ENCODE measurements at places on chromosomes 2 and 18.

DNA sequence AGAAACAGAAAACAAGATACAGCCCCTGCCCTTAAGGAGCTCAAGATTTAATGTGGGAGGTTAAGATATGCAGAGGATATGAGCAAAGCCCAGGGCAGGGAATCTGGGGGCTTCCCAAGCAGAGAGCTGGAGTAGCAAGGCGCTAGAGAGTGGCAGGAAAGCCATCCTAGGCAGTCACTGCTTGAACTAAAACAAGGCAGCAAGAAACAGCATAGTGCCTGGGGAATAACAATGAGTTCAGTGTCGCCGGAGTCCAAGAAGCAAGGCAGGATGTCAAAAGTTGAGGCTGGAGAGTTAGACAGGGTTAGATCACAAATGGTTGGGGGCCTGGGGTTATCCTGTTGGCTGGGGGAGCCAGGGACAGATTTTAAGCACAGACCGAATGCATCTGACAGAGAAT, 24.6 kb downstream of the CDH2 start:
- no peak for DNase-seq

DNA sequence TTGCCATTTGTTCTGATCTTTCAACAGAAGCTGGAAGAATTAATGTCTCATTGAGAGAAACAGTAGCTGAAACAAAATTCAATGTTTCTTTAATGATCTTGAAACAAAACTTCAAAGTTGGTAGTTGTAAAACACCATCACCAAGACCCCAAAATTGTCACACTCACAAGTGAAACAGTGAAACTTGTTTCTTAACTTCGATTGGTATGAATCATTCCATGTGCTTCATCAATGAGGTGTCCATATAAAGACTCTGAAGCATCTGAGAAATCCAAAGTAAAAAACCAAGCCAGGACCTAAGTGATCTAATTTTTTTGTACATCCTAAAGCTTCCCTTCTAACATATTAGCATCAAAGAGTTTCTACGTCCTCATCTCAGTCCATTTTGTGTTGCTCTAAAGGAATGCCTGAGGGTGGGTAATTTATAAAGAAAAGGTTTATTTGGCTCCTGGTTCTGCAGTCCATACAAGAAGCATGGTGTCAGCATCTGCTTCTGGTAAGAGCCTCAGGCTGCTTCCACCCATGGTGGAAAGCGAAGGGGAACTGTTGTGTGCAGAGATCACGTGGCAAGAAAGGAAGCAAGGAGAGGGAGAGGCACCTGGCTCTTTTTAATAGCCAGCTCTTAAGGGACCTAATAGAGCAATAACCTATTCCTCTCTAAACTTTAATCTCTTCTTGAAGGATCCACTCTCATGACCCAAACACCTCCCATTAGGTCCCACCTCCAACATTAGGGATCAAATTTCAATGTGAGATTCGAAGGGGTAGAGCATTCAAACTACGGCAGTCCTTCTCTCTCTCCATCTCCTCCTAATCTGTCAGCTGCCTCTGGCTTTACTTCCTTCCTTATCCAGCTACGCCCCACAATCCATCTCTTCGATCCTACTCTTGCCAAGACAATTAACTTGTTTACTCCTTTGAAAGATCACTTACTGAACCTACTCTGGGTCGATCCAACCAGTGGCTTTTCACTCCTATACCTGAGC, 20.7 kb upstream of the TLK1 start:
- DNase-seq: no peak

GRCh38 chr2:162773352-162773751, 65.2 kb downstream of the KCNH7 start:
- DNase-seq: no peak

DNA sequence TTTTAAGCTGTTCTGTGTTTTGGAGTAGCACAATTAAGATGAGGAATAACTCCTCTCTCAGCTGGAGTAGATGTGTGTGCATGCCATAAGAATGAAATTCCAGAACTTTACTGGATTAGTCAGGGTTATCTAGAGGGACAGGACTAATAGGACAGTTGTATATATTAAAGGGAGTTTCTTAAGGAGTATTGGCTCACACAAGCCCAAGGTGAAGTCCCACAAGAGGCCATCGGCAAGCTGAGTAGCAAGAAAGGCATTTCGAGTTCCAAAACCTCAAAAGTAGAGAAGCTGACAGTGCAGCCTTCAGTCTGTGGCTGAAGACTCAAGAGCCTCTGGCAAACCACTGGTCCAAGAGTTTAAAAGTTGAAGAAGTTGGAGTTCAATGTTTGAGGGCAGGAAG, 113.7 kb downstream of the RIT2 start:
- DNase-seq: no peak

DNA sequence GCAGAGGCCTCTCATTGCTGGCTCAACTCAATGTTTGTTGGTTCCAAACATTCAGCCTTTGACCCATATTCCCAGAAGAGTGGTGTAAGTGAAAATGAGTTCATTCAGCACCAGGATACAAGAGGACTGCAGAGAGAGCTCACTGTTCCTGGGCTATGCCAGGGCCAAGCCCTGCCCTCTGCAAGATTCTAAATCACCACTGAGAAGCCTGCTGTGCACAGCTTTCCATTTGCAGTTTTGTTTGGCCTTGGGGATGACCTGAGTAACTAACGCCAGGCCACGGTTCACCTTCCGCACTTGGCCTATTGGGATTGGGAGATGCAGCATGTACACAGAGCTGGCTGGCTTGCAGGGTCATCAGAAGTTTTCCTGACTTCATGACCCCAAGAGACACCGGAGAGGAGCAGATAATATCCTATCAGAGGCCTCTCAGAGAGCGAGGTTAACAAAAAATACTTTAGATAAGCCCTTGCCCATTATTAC, 12.6 kb downstream of the GKN1 start:
- DNase-seq: no peak

DNA sequence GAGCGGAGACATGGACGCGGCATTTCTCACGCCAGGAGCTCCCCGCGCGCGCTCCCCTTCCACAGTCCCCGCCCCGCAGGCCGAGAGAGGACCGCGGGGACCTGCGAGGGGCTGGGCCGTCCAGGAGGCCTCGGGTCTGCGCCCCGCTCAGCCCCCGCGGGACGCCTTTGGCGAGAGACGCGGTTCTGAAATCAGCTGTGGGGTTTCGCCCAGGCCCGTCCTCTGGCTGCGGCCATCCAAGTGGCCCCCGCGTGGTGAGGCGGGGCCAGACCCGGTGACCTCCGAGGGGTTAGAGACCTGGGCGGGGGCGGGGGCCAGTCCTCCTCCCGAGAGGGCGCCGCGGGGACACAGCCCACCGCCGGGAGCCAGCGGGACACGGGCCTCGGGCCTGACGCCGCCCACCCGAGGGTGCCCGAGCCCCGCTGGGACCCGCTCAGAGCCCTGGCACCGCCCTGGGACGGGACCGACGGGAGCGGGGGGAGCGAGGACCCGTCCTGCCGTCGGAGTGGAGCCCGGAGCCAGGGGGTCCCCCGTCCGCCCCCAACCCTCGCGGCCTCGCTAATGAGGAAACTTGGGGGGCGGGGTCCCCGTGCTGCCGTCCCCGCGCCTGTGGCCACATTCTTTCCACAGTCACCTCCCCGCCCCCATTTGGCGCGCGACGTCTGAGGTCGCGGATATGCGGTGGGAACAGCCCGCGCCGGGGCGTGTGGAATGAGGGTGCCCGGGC, 6.1 kb upstream of the SALL3 start:
- no peak for DNase-seq

DNA sequence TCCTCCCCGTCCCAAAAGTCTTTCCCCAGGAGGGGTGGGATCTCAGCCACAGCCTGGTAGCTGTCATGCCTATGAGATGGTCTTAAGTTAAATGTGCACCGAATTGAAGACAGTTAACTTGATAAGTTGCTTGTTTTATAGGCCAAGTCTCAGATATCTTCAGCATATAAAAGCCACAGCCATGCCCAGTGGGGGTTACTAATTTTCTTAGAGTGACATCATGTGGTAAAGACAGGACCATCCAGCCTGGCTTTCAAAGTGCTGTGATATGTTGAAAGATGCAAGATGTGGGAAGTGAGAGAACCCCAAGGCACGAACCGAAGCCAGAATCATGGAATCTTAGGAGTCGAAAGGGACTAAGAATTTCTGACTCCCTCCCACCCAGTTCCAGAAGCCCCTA, 42.1 kb upstream of the FAM124B start:
- no peak for DNase-seq

DNA sequence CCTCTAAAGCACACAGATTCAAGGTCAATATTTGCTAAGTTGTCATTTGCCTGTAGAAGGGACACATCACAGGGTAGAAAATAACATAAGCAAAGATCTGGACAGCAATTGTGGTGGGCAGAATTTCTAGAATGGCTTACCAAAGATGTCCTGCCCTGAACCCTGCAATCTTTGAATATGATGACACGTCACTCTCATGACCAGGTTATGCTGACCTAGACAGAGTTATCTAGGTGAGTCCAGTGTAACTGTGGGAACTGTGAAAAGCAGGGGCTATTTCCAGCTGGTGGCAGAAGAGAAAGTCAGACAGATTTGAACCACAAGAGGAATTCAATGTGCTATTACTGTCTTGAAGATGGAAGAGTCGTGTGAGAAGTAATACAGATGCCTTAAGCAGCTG, 112.3 kb upstream of the CNGA3 start:
- no peak for DNase-seq

DNA sequence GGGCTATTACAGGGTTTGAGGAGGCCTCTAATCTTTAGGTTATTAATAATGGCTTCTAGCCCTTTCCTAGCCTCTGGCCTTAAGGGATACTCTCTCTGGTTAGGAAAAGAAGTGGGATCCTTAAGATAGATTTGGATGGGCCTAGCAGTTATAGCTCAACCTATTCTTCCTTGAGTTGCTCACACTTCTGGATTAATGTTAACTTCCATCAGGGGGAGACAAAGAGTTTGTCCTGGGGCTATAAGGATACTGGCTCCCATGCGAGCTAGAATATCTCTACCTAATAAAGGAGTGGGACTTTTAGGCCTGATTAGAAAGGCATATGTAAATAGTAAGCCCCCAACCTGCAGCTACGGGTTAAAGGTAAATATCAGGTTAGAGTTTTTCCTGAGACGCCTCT, 14.3 kb upstream of the PTH2R start:
- no peak for DNase-seq

DNA sequence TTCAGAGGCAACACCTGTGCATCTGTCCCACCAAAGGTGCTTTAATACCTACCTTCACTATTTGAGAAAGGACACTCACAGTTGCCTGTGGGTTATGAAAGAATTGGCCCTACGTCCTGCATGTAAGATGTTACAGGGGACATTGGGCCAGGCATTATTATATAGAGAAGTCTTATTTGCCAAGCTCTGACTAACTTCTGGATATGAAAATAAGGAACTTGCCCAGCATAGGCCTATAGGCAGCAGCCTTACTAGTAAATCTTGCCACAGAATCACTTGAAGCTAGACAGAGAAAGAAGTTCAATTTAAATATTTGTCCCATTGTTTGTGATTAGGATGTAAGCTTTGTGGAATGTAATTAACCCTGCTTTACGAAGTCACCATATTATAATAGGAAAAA, 41.7 kb downstream of the NLRC4 start:
- DNase-seq: no peak

- no peak for DNase-seq
Measured at GRCh38 chr18:23936381-23936958, 78.1 kb upstream of the TTC39C start.

- DNase-seq: no peak
Measured at GRCh38 chr2:235934059-235934773, 234.0 kb downstream of the GBX2 start.

DNA sequence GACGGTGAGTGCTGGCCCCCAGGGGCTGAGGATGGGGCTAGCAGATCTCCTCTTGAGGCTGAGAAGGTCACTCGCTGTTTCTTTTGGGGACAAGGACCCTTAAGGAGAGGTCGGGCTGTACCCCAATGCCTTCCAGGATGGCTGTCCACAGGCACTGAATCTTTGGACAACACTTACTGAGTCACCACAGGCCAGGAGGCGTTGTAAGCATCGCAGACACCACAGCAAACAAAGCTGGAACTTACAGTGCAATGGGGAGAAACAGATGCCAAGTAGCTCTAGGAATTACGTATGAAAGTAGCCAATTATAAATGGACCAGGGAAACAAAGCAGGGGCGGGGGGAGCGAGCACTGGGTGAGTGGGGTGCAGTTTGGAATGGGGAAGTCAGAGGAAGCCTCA, 219.8 kb downstream of the GLI2 start:
- DNase-seq: no peak

DNA sequence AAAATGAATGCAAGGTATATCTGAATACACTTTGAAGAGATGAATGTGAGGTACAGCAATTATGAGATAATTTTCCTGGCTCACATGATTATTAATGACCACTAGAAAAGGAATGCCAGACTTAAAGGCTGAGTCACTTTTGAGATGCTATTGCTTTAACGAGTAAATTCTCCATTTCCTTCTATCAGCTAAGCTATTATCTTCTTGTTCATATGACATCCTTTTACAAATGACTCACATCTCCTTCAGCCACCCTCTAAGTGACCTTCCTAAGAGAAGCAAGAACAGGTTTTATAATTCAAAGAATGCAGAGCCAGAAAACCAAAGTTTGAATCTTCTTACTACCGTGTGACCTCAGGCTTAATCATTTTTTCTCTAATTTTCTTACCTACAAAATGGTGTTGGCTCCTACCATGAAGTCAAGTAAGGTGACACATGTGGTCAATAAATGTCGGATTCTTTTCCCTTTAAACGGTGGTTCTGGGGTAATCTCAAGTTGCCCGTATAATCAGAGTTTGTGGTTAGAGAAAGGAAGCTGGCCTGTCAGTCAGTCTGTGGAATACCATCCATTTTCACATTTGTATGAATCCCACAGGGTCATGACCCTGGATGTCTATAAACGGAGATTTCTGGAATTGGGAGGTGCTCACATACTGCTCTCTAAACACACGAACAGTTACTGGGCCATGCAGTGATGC, 184.0 kb upstream of the PID1 start:
- DNase-seq: no peak

GRCh38 chr18:11425211-11425610, 184.2 kb upstream of the SLC35G4 start:
- no peak for DNase-seq

DNA sequence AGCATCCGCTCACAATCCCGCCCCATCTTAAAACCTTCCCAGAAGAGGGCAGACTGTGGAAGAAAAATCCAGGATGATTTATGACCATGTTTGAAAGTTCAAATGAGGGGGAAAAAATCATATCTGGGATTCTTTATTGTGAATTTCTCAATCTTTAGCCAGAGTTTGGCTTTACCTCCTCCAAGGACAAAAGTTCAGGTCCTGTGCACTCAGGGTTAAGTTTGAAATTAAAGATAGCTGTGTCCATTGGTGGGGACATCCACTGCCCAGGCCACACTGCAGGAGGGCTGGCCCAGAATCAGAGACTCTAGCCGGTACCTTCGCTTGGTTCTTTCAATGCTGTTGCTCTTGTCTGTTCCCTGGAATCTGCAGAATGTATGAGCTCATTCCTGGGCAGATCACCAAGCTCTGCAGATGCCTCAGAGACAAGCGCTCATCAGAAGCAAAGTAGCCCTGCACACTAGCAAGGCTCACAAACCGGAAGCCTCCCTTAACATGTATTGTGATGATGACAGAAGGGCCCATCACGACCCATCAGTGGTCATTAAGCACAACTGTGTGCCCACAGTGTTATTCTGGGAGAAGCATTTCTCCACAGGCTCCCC, 375.3 kb upstream of the KLHL29 start:
- DNase-seq: no peak
